ENCODE measurements at places on chromosomes 4 and X.

DNA sequence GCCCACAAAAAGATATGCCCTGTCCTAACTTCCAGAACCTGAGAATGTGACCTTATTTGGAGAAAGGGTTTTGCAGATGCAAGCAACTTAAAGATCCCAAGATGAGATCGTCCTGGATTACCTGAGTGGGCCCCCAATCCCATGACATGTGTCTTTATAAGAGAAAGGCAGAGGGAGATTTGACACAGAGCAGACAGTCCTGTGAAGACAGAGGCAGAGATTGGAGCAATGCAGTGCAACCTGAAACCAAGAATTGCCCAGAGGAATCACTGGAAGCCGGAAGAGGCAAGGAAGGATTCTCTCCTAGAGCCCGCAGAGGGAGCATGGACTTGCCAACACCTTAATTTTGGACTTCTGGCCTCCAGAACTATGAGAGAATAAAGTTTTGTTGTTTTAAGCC, 171.5 kb downstream of the SMIM20 start:
- DNase-seq = no peak

- DNase-seq = no peak
Measured at GRCh38 chr4:76233967-76234678, 17.4 kb upstream of the FAM47E start.

GRCh38 chr4:79395841-79396240, 12.2 kb downstream of the GK2 start:
- no peak for DNase-seq

GRCh38 chrX:97847885-97848679, 964.4 kb downstream of the RPA4 start:
- DNase-seq = no peak

DNA sequence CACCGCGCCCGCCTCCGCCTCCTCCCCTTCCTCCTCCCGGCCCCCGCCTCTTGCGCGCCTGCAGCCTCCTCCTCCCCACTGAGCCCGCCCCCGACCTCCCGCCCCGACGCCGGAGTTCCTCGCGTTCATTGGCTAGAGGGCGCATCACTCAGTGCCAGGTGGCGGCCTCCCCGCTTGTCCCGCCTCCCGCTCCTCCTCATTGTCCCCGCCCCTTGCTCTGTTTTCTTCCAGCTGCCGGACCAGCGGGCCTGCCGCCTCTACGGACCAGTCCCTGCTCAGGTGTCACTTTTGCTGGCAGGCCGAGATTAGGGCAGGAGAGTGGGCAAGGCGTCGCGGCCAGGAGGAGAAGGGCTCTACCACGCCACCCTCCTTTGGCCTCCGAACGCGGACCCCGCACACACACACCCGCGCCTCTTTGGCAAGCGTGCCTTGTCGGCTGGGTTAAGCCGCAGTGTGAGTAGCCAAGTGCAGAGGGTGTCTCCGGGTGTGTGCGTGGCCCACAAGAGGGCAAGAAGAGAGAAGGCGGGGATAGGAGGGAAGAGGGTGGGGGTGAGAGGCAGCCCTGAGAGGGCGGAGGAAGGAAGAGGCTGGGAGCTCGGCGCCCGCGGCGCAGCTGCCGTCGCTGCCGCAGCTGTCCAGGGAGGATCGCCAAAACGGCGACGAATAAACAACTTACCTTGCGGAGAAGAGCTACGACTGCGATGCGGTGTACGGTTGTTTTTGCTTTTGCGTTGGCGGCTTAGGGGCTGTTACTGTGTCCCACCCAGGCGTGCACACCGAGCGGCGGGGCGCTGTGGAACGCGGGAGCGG, 436 bp upstream of the PPP3CA start:
- DNase-seq = peak; percentile 99

GRCh38 chrX:143095816-143096215, 70.1 kb downstream of the SPANXN4 start:
- DNase-seq = no peak

GRCh38 chr4:76212851-76213414, 691 bp downstream of the SCARB2 start:
- DNase-seq = no peak

GRCh38 chr4:157706155-157706554, 466.7 kb downstream of the GASK1B start:
- DNase-seq = no peak

DNA sequence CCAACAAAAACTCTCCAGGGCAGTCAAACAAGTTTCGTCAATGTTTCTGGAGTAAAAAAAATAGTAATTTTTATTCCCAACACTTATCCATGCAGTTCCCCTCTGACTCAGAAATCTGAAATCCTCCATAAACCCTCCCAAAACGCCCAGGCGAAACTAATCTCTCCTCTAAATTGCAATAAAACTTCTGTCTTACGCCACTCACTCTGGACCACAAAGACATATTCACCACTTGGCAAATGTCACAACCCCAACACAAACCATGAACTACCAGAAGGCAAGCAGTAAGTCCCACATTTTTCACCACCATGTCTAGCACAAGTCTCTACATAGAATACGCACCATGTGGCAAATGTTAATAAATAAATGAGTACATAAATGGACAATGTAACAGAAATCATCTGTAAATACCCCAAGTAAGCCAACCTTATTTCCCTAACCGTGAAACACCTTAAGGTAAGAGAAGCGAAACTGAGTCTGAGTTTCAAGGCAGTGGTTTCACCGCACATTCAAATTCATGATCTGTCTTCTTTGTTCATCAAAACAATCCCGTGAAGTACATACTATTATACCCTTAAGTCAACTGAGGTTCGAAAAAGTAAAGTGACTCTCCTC, 1.6 kb downstream of the PAPSS1 start:
- DNase-seq = no peak

GRCh38 chrX:109920325-109920724, 82.6 kb upstream of the TMEM164 start:
- no peak for DNase-seq

- DNase-seq = no peak
Measured at GRCh38 chr4:163330916-163331628, 1.3 kb downstream of the NPY1R start.

DNA sequence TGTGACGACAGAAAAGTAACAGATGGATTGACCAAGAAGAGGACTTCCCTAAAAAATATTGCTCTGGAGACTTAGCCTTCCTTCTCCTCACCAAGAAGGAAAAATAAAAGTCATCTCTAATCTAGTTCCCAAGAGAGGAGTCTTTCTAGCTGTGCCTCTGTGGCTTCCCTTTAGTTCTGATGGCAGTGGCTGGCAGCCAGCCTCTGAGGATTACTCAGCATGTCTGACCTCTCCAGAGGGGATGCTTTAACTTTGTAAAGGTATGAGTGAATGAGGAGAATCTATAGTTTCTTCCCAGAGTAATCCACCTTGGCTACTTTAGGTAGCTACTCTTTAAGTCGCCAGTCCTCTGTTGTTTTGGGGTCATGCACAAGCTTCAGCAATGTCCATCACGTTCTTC, 163.9 kb upstream of the KIT start:
- no peak for DNase-seq

DNA sequence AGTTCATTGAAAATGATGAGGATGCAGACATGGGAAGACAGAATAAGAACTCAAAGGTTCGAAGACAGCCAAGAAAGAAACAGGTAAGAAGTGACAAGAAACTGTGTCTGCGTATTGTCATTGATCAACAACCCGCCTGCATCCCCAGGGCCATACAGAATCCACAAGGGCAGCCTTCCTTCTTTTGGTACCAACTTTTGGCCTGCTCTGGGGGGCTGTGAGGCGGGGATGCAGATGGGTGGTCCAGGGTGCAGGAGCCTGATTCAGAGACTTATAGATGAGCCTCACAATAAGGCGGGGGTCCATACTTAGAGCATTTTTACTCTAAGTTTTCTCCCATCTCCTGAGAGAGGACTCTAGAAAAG, 9.0 kb downstream of the CC2D2A start:
- DNase-seq = no peak

DNA sequence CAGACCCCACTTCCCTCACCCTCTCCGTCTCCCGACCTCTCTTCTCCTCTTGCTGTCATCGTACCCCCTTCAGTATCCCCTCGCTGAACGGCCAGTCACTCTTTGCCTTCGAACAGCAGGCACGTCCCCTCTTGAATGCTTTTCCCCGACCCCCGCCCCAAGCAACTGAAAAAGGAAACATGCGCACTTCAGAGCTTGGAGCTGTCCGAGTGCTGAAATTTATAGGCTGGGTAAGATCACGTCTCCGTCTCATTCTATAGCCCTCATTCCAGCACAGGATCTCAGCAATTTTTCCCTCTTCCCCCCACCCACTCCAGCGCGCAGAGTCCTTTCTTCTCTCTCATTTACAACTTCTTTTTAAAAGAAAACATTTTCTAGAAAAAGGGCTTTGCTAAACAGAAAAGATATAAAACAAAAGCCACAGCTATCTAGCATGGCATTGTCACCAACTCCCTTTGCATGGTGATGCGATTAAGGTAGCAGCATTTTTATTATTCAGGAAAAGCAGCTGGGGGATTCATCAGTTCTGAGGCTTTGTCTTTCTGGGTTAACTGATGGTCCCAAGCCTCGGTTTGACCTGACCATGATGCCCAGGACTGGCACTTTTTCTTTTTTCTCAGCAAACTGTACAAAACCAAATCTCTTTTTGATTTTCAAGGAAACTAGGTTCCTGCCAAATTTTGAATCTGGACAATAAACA, at the start of gene GLRA2:
GLRA2 (plus strand) TSS at position 247 of the 700 bp plus-strand sequence. CDS start 522 bp downstream, outside the sequence.
- DNase-seq = peak; percentile 22

DNA sequence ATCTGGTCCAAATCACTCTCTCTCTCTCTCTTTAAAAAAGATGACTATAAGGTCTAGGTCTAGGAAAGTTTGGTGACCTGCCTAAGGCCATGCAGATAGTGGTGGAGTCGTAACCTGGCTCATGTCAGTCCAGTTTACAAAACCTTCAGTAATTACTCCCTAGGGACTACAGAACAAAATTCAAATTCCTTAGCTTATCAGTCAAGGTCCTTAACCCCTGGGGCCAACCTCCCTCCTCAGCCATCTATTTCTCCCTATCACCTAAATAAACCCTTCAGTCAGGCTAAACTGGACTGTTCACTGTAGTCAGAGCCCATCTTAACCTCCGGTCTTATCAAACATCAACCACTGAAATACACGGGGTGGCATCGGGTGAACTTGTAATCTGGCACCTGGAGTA, 68.9 kb downstream of the MAP3K15 start:
- no peak for DNase-seq

GRCh38 chr4:164800786-164801185, 46.9 kb downstream of the SMIM31 start:
- no peak for DNase-seq

DNA sequence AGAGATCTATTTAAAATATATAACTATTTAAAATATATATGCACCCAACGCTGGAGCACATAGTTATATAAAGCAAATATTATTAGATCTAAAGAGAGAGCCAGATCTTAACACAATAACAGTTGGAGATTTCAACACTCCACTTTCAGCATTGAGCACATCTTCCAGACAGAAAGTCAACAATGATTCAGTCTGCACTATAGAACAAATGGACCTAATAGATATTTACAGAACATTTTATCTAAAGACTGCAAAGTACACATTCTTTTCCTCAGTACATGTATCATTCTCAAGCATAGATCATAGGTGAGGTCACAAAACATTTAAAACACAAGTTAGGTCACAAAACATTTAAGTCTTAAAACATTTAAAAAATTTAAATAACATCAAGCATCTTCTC, 36.4 kb downstream of the NLRP2B start:
- DNase-seq = no peak

- no peak for DNase-seq
Measured at GRCh38 chrX:29542152-29542551, 673.2 kb upstream of the MAGEB2 start.

DNA sequence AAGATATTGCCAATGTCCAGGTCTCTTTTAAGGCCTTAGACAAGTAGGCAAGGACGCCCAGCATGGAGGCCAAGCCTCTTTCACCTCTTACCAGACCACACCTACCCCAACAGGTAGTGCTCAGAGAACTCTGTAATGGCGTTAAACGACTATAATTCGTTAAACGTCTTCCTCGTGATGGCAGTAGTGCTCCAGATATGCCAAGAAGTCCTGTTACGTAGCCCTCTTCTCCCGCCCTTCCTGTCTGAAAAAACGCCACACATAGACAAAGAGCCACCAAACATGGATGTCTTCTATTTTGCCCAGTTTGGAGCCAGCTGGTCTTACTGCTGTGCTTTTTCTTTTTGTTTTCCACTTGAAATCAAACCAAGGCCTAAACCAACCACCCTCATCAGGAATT, 190.7 kb downstream of the OR13H1 start:
- peak; percentile 90 for DNase-seq

DNA sequence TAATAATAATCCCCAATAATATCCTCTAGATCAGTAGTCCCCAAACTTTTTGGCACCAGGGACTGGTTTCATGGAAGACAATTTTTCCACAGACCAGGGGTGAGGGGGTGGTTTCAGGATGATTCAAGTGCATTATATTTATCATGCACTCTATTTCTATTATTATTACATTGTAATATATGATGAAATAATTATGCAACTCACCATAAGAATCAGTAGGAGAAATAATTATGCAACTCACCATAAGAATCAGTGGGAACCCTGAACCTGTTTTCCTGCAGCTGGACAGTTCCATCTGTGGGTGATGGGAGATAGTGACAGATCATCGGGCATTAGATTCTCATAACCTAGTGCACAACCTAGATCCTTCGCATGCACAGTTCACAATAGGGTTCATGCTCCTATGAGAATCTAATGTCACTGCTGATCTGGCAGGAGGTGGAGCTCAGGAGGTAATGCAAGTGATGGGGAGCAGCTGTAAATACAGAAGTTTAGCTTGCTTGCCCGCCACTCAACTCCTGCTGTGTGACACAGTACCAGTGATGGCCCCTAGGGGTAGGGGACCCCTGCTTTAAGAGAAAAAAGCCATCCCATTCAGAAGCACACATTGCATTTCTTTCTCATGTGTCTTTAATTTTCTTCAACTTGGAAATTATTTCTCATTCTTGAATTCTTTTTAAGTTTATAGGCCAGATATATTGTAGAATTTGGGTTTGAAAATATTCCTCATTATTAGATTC, 16.0 kb upstream of the SH3RF1 start:
- DNase-seq = no peak

GRCh38 chr4:100632163-100632562, 114.3 kb upstream of the EMCN start:
- DNase-seq = no peak

DNA sequence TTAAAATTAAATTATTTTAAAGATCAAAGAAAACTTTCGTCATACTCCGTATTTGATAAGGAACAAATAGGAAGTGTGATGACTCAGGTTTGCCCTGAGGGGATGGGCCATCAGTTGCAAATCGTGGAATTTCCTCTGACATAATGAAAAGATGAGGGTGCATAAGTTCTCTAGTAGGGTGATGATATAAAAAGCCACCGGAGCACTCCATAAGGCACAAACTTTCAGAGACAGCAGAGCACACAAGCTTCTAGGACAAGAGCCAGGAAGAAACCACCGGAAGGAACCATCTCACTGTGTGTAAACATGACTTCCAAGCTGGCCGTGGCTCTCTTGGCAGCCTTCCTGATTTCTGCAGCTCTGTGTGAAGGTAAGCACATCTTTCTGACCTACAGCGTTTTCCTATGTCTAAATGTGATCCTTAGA, at the start of gene CXCL8:
CXCL8 (plus strand) TSS at position 217 of the 426 bp plus-strand sequence; CDS start at position 307, 90 bp downstream.
- peak; percentile 38 for DNase-seq

DNA sequence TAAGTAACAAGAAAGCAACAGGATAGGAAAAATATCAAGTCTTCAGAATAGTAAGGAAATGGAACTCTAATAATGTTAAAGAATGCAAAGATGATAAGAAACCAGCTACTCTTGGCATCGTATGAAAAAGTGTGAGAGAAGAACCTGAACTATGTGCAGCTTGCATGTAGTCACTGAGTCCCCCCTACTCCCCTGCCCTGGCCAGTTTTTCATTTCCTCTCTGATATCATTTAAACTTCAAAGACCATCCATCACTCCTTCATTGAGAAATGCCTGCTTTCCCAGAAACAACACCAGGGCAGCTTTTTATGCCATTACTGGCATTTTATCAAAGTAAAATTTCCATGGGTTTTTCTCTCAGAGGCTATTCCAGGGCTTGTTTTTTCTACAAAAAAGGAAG, 28.1 kb downstream of the INPP4B start:
- DNase-seq = no peak
